ENCODE measurements at places on chromosomes 7 and 10.

- H3K4me1 ChIP-seq: no peaks in the 10 kb centered on the region
- H3K27me3 ChIP-seq: no peaks in the 10 kb centered on the region
- no peak overlapping the region for H3K27ac ChIP-seq
- DNase-seq: no peak
- H3K4me3 ChIP-seq: no peak overlapping the region
- no peaks in the 10 kb centered on the region for H3K36me3 ChIP-seq
Observed at GRCh38 chr7:98815313-98815712, 54.5 kb downstream of the TMEM130 start.

- no peaks in the 10 kb centered on the region for H3K36me3 ChIP-seq
- peak overlapping the region; percentile 100 for H3K4me3 ChIP-seq
- DNase-seq: no peak
Observed at GRCh38 chr10:12042409-12042796, 206 bp downstream of the UPF2 start.

DNA sequence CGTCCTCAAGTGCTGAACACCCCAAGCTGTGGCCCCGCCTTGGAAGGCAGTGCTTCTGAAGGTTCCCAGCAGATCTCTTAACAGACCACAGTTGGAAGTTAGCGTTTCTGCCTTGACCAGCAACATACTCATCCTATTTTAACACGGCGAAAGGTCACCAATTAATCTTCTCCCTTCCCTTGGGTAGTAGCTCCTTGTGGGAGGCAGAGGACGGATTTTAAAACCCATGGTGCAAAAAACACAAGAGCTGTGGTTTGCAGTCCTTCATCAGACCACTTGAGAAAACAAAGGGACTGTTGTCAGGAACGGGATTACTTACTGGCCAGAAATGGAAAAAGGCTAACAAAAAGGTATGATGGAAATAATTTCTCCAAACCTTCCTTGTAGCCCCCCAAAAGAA, 87.3 kb downstream of the BEND7 start:
- no peak overlapping the region for H3K27ac ChIP-seq
- peaks cover 14% of the 10 kb centered on the region for H3K36me3 ChIP-seq
- H3K4me3 ChIP-seq: no peak overlapping the region
- H3K4me1 ChIP-seq: no peaks in the 10 kb centered on the region

- H3K27ac ChIP-seq: peak within 1 kb of the TSS; percentile 75
- H3K36me3 ChIP-seq: peaks cover 7% of the 10 kb centered on the region
- peak within 1 kb of the TSS; percentile 43 for H3K4me3 ChIP-seq
Observed at GRCh38 chr7:150716368-150716767, at the start of gene GIMAP1. Gene GIMAP1, plus strand, starts transcription at chr7:150716613. Its CDS starts 2,435 bp downstream, at chr7:150719048.

DNA sequence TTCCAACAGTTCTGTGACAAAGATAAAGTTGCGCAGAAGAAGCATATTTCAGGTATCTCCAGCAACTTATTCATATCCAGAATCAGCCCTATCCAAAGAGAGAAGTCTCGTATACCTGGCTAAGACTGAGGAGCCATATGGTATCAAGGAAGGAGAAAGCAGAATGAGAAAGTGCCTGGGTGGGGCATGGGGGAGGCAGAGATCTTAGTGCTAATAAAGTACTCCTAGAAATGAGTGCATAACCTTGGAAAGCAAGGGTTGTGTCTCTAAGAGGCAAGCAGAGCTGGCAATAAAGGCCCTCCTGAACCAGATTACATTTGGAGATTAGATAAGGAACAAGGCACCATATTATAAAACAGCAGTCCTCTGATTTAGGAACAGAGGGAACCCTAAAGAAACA, 12.7 kb downstream of the TASOR2 start:
- H3K27ac ChIP-seq: no peak overlapping the region
- no peak for DNase-seq
- no peaks in the 10 kb centered on the region for H3K27me3 ChIP-seq
- no peaks in the 10 kb centered on the region for H3K36me3 ChIP-seq

- DNase-seq: no peak
- no peak overlapping the region for H3K27ac ChIP-seq
- no peak overlapping the region for H3K4me3 ChIP-seq
- no peaks in the 10 kb centered on the region for H3K4me1 ChIP-seq
- H3K36me3 ChIP-seq: no peaks in the 10 kb centered on the region
- H3K27me3 ChIP-seq: no peaks in the 10 kb centered on the region
Observed at GRCh38 chr10:24841530-24841929, 110.9 kb downstream of the PRTFDC1 start.

DNA sequence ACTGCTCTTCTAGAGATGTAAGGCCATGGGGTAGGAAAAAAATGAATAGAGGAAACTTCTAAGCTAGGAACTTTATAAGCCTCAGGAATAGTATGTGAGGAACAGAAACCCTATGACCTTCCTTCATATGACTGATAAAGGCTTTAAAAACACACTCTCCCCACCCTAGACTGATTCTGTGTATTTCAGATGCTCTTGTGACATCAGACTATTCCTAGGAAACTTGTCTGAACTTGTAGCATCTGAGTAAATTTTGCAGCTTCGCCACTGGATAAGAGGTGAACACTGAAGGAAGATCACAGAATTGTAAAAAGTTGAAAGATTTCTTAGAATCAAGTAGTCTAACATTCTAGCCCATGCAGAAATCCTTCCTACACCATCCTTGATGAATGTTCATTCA, 31.0 kb upstream of the CBLL1 start:
- no peak overlapping the region for H3K27ac ChIP-seq
- H3K27me3 ChIP-seq: no peaks in the 10 kb centered on the region
- H3K4me3 ChIP-seq: no peak overlapping the region
- H3K36me3 ChIP-seq: no peaks in the 10 kb centered on the region
- H3K4me1 ChIP-seq: no peaks in the 10 kb centered on the region

- no peak for DNase-seq
- no peak overlapping the region for H3K27ac ChIP-seq
- no peak overlapping the region for H3K4me3 ChIP-seq
- no peaks in the 10 kb centered on the region for H3K4me1 ChIP-seq
- no peaks in the 10 kb centered on the region for H3K27me3 ChIP-seq
- H3K36me3 ChIP-seq: no peaks in the 10 kb centered on the region
Observed at GRCh38 chr10:81978238-81978637, 103.2 kb downstream of the NRG3 start.

DNA sequence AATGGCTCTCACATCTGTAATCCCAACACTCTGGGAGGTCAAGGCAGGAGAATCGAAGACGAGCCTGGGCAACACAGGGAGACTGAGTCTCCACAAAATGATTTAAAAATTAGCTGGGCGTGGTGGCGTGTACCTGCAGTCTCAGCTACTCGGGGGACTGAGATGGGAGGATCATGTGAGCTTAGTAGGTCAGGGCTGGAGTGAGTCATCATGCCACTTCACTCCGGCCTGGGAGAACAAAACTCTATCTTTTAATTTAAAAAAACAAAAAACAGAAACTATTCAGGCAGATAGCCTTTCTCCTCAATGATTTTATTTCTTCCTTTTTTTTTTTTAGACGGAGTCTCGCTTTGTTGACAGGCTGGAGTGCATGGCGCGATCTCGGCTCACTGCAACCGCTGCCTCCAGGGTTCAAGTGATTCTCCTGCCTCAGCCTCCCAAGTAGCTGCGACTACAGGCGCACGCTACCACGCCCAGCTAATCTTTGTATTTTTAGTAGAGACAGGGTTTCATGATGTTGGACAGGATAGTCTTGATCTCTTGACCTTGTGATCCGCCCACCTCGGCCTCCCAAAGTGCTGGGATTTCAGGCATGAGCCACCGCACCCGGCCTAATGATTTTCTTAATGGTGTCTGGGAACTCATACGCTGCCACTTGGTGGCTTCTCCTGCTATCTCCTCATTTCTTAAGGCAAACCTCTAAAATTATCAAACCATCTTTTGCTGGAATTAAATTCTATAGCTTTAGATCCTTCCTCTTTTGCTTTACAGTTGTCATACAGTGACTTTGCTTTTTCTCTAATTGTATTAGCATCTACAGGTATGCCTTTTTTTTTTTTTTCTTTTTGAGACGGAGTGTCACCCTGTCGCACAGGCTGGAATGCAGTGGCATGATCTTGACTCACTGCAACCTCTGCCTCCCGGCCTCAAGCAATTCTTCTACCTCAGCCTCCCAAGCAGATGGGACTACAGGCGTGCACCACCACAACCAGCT, 22.9 kb downstream of the SRPK2 start:
- H3K4me3 ChIP-seq: no peak overlapping the region
- no peaks in the 10 kb centered on the region for H3K4me1 ChIP-seq
- H3K36me3 ChIP-seq: no peaks in the 10 kb centered on the region
- H3K27ac ChIP-seq: no peak overlapping the region
- no peak for DNase-seq
- H3K27me3 ChIP-seq: no peaks in the 10 kb centered on the region

GRCh38 chr7:51027106-51027934, 244.6 kb upstream of the GRB10 start:
- no peaks in the 10 kb centered on the region for H3K27me3 ChIP-seq
- H3K36me3 ChIP-seq: peaks cover 39% of the 10 kb centered on the region
- peaks cover 3% of the 10 kb centered on the region for H3K4me1 ChIP-seq
- H3K27ac ChIP-seq: no peak overlapping the region
